Urinary bladder (tissue), 4 donors: ENCODE measurements at places on chromosomes 11 and 22. TPM values are rescaled to one million over a fixed set of nuclear protein-coding genes. Genes with fewer than 3 reads are reported as not detected.

DNA sequence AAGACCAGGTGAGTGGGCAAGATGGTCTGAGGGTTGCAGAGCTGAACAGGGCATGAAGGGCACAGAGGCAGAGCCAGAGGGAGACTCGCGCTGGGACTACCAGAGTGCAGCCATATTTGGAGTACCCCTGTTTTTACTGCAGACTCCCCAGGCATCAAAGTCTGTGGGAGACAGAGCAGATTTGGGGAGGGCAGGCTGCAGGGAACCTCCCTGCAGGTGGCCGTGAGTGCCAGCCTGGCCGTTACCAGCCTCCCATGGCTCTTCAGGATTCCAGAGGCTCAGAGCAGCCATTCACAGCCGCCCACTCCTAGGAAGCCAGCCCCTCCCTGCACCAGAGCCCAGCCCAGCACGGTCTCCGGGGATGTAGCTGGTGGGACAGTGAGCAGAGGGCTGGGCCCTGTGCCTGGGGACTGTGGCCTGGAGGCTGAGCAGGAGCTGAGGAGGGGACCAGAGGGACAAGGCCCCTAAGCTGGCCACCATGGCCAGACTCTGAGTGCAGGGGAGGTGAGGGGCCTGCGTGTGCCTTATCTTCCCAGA lies at the start of gene SEPTIN3:
TSS of gene SEPTIN3 (plus strand) at position 334 of the 537 bp plus-strand sequence. CDS start 2,050 bp downstream, outside the sequence.
- no peak for DNase-seq

OR10D3 gene
- polyA plus RNA-seq: not detected

ANGPTL5 gene
- polyA plus RNA-seq: 0.51 TPM

NRGN gene
- polyA plus RNA-seq: 5.1 TPM

TOP3B gene
- 12.6 TPM for polyA plus RNA-seq

- DNase-seq: no peak
These were observed 42.8 kb upstream of the NUP50 start for GRCh38 chr22:45120931-45121330.

GRCh38 chr11:60485987-60486386 lies 6.6 kb upstream of the MS4A12 start:
- DNase-seq: no peak

DGCR6 gene
- polyA plus RNA-seq: 2.2 TPM

GRCh38 chr22:23682827-23683355 lies 7.9 kb upstream of the RGL4 start:
- no peak for DNase-seq

GRCh38 chr11:130323452-130324450 lies 9.0 kb upstream of the ZBTB44 start:
- DNase-seq: no peak

- DNase-seq: no peak
These were observed 122.0 kb downstream of the SLC17A6 start for GRCh38 chr11:22460181-22460580.

ART5 gene
- polyA plus RNA-seq: 0.67 TPM

OR2AG2 gene
- polyA plus RNA-seq: 0.03 TPM

DNA sequence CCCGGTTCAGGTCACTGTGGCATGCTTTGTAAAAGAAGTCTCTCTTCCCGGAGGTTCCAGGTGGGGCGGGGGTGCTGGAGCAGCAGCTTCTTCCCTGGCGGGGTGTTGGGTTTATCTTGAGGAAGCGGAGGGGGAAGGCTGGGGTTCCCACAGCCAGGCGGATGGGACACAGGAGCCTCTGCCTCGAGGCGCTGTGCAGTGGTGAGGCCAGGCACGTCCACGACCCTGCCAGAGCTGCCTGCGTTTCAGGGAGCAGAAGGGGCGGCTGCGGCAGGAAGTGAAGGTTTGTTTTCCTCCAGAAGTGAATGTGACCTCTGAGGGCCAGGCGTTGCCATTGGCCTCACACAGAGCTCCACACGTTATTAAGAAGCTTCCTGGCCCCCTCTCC lies 20.1 kb upstream of the ADORA2A start:
- DNase-seq: no peak
